ENCODE measurements at places on chromosomes 12 and 14.

GRCh38 chr12:99024870-99025269 lies 379.8 kb downstream of the APAF1 start:
- no peak for DNase-seq

DNA sequence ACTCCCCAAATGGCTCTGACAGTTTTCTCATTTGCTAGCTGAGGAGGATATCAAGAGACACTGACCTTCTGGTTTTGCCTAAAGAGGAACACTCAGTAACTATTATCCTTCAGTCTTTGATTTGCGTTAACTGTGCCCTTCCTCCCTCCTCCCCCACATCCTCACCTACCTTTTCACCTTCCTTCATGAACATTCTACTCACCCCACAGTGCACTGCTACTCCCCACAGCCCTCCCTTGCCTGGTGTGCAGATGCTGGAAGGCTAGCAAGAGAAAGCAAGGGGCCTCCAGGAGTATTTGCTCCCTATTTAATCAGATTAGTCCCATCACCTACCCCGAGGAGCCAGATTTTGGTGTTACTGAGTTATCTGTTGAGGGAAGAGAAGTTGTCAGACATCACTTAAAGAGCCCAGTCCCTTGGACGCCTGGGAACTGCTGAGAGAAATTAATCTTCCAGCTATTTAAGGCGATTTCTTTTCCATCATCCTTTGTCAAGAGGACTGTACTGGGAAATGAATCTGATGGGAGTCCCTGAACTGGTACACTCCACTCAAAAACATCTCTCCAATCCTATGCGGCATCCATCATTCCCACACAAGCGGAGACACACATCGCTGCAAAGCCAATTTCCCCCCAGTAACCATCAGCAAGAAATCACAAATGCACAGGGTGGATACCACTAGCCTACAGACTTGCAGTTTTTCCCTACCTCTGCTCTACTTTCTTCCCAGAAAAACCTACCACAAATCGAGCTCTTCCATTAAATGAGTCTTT lies 11.5 kb downstream of the PSMB5 start:
- DNase-seq, result no peak

DNA sequence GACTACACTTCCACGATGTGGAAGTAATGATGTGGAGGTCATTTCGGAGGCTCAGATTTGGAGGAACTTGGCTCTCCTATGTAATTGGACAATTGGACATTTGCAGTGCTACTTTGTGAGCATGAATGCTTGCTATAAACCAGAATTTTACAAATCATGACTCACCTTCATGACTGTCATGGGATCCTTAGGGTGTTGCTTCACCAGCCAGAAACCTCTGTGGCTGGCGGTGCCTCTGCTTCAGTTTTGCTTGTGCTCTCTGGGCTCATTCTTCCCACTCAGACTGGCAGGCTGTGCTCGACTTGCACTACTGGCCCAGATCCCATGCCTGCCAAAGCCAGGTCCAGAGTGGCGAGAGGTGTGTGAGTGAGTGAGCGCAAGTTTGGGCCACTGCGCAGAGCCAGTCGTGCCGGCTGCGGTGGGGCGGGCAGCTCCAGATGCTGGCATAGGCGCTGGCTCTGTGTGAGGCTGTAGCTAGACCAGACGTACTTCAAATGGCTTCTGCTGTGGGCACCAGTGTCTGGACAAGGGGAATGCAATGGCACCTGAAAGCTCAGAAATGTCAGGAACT lies 387.8 kb downstream of the AEBP2 start:
- DNase-seq, result no peak

- DNase-seq, result no peak
Measured at GRCh38 chr12:67241482-67241881, 27.7 kb upstream of the CAND1 start.

DNA sequence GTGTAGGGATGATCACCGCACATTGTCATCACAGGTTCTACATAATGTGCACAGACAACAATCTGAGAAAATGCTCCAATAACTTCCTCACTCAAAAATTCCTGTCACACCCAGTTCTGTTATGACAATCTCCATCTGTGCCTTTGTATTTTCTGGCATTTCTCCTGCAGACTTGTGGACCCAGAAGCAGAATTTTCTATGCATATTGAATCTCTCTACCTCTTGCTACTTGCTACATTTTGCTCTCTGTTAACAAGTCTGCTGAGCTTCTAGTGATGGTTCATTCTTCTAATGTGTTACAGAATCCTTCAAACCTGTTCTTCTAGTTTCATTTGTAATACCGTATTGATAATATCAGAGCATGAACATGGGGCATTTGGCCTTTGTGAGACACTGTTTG lies 127.8 kb upstream of the PTPRQ start:
- no peak for DNase-seq

DNA sequence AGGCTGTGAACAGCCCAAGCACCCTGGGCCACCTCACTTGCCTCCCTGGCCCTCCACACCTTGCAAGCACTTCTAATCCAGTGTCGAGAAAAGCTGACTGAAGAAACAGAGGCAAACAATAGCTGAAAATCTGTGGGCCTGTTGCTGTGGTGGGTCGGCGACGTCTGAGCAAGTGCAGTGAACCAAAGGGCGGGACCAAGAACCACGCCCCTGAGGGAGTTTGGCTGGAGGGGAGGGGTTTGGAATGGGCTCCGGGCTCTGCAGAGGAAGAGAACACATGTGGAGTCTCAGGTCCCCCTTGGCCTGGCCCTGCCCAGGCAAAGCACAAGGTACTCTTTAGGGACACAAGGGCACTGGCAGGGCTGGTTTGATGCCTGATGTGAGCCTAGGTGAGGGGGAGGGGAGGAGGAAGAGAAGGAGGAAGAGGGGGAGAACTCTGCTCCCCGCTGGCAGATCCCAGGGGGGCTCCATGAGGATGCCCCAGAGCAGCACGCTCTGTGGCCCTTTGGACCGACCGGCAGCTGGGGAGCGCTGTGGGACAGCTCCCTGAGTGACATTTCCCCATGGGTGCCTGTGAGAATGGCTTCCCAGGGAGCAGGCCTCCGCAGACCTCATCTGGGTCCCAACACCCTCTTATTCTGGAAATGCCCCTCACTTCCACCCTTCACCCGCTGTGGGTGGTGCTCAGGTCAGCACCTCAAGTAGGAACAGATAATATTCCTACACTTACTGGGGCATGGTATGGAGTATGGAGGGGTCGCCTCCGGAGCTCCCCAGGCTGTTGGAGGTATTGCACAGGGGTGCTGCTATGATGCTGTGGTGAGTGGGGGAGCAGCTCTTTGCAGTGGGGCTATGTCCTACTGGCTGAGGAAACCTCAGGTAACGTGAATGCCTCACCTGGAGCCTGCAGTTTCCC lies 85.5 kb downstream of the CPSF2 start:
- DNase-seq, result no peak

GRCh38 chr14:70340002-70340401 lies 19.5 kb downstream of the COX16 start:
- no peak for DNase-seq

GRCh38 chr12:119666226-119666795 lies 1.6 kb upstream of the PRKAB1 start:
- no peak for DNase-seq

DNA sequence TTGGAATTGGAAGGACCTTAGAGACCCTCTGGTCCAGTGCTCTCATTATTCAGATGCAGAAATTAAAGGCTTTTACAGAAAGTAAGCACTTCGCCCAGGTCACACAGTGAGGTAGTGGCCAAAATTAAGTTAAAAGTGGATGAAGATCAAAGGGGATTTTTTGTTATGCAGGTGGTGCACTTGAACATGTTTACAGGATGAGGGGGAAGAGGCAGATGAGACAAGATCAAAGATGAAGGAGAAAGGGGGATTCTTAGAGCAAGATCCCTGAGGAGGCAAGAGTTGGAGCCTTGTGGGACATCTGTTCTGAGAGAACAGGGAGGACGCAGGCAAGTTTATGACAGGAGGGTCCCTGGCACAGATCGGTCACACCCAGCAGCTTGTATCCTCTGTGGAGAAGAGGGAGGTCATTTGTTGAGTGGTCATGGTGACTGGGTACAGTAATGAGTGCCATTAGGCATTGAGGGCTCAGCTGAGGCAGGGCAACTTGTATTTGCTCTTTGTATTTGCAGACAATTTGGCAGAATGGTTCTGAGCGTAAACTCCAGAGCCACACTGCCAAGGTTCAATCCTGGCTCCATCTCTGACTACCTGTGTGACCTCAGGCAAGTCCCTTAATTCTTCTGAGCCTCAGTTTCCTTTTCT lies 84.0 kb downstream of the BORCS5 start:
- DNase-seq, result no peak

DNA sequence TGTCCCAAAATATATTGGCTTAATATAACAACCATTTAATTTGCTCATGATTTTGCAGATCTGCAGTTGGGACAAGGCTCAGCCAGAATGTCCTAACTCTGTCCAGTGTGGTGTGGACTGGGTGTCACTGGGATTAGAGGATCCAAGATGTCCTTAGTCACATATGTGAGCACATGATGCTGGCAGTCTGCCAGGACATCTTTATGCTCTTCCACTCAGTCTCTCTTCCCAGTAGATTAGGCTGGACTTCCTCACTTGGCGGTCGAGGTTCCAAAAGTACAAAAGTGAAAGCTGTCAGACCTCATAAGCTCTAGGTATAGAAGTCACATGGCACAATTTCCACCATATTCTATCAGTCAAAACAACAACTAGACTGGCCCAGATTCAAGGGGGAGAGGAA lies 167.9 kb upstream of the NTF3 start:
- no peak for DNase-seq

- DNase-seq, result no peak
Measured at GRCh38 chr12:62278022-62278421, 17.8 kb downstream of the USP15 start.

DNA sequence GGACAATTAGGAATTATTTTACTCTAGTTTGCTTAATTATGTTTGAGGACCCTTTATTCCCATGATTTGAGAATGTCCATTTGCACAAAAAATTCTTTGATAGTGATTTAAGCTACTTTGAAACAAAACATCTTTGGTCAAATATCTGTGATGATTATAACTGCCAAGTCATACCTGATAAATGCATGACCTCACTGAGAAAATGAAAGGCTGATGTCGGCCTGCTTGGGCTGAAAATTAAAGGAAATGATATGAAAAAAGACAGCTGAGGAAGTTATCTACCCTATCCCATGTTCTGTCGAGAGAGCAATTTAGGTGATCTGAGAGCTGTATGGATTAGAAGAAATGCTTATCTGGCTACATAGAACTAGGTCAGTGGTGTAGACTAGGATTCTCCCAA lies 43.6 kb downstream of the ATL1 start:
- no peak for DNase-seq

GRCh38 chr12:22350886-22351285 lies 16.4 kb upstream of the ST8SIA1 start:
- no peak for DNase-seq

GRCh38 chr12:6953442-6954315 lies 2.5 kb downstream of the PTPN6 start:
- peak; percentile 42 for DNase-seq

DNA sequence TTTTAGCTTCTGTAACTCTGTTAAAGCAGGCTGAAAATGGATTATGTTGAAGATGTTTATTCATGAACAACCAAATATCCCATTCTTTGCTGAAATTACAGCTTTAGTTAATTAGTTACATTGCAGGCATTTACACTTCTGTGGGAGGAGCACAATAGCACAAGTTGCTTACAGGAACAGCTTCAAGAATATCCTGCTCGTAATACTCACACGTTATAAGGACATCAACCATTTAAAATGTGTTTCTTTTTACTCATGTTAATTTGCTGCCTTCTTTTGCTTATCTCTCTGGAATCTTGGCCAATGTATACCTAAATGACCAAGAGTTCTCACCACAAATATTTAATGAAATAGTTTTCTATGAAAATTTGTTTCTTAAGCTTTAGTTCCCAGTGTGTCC lies 305.2 kb upstream of the SYT1 start:
- DNase-seq, result no peak

DNA sequence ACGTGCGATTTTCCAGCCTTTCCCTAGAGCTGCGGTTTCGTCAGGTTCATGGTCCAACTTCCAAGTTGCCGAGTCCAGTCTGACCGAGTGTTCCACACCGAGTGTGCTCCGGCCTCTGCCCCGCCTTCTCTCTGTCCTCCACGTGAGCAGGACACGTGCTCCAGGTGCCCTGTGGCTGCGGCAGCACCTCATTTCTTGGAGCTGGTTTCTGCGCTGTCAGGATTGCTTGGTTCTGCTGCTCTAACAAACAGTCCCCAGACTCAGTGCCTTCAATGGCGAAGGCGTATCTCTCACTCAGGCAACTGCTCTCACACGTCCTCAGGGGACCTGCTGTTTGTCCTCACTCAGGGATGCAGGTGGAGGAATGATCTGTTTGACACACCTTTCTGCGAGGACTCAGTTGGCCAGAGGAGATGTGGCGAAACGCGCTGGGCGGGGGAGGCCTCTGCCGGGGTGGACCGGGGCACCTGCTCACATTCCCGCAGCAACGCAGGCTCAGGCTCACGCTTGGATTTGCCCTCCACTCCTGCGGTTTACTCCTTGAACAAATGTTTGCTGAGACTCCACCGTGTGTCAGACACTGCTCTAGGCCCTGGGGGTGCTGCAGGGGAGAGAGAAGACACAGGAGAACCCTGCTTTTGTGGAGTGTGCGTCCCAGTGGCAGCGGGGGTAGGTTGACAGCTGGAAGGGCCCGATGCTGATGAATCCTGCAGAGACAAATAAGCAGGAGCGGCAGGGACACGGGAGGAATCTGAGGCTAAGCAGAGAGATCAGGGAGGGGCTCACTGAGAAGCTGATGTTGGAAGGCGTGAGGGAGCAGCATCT lies 63.4 kb upstream of the FBRSL1 start:
- no peak for DNase-seq

DNA sequence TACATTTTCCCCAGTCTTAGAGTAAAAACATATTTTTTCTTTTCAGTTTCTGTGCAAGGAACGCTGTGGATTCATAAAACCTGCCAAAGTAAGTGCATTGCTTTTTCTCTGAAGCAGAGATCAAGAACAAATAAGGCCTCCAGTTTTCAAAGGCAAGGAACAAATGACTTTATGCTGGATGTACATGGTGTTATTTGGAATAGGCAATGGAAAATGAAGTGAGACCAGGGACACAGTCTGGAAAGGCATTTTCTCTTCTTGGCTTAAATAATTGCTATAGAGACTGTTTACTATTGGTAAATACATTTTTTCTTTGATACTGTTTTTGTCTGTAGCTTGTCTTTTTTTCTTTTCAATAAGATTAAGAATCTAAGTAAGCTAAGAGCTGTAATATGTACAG lies 725.9 kb upstream of the MDGA2 start:
- no peak for DNase-seq

GRCh38 chr14:34424488-34424887 lies 37.6 kb downstream of the SPTSSA start:
- DNase-seq, result no peak

Data from activated naive CD4-positive, alpha-beta T cell (primary cell).